ENCODE measurements at places on chromosomes 5 and 9.

- DNase-seq = no peak
Observed at GRCh38 chr9:120648581-120649197, 65.6 kb downstream of the MEGF9 start.

GRCh38 chr9:104854613-104855012, 73.3 kb downstream of the ABCA1 start:
- DNase-seq = no peak

DNA sequence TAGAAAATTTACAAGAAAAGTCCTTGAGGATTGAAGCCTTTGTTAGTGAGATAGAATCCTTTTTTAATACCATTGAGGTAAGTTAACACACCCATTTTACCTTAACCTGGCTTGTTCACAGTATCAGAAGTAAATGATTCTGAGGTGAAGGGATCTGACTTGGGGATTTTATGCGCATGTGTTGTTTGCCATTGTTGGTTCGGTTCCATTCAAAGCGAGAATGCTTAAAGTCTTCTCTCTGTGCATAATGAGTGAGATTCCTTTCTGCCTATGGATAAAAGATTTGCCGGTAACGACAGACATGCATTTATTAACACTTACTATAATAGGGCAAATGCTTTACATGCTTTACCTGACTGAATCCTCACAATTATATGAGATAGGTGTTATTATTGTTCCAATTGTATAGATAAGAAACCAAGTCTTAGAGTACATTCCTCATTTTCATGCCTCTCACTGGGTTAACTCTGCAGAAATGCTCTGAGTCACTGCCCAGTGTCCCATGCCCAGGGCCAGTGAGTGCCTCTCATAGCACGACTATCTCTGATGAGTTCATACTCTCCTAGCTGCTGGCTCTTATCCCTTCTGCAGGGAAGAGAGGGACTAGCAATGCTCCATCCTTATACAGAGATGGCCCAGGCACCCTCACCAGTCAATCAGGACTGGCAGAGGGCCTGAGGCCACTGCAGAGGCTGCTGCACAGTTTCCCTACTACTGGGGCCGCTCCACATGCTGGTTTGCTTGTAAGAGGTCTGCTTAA, 54.4 kb downstream of the CMYA5 start:
- DNase-seq = no peak

GRCh38 chr5:38317868-38318267, 59.5 kb downstream of the EGFLAM start:
- DNase-seq = no peak

DNA sequence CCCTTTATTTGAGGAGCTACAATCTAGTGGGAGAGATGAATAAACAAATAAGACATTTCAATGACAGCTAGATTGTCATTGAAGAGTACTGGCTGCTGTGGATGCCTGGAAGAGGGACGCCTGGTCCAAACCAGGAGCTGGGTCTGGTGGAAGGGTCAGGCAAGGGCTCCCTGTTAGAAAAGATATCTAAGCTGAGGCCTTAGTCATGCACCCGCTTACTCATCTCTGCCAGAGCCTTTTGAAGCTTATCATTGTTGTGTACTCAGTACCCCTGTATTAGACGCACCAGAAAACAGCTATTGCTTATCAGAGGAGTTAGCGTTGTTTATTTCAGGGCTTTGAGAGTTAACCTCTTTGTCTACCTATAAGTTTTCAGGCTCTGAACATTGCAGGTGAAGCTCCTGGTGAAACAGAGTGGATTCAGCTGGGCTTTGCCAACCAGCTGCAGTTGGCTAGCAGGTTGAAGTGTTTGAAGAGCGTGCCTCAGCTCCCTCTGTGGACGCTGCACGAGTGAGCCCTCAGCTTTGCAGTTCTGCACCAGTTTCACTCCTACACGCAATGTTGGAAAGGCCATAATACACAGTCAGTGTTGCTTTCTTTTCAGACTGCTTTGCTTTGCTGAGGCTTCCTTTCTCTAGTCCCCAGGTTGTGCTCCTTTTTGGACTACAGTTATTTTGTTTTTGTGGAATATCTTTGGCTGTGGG, 5.6 kb upstream of the GPR151 start:
- no peak for DNase-seq

- no peak for DNase-seq
Observed at GRCh38 chr9:36031774-36032555, 4.7 kb upstream of the RECK start.

DNA sequence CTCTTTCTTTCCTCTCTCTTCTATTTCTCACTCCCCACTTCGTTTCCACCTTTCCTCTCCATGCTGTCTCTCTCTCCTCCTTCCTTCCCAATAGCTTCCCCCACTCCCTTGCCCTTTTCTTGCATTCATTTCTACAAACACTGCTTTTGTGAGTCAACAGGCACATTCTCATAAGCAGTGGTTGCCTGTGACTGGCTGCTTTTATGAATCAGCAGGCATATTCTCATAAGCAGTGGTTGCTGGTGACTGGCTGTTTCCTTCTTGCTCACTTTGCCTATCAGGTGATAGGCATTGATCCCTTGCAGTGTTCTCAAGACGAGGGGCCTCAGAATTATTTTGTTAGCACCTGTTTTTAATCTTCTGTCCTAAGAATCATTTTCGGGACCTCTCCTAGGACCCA, 116.1 kb upstream of the ACTBL2 start:
- no peak for DNase-seq

GRCh38 chr5:39542511-39543285, 117.9 kb upstream of the DAB2 start:
- DNase-seq = no peak

GRCh38 chr9:15222313-15222712, 84.7 kb downstream of the TTC39B start:
- no peak for DNase-seq

- no peak for DNase-seq
Observed at GRCh38 chr5:68225188-68225910, 9.8 kb downstream of the PIK3R1 start.

- DNase-seq = no peak
Observed at GRCh38 chr5:9062873-9063272, 483.0 kb downstream of the SEMA5A start.

DNA sequence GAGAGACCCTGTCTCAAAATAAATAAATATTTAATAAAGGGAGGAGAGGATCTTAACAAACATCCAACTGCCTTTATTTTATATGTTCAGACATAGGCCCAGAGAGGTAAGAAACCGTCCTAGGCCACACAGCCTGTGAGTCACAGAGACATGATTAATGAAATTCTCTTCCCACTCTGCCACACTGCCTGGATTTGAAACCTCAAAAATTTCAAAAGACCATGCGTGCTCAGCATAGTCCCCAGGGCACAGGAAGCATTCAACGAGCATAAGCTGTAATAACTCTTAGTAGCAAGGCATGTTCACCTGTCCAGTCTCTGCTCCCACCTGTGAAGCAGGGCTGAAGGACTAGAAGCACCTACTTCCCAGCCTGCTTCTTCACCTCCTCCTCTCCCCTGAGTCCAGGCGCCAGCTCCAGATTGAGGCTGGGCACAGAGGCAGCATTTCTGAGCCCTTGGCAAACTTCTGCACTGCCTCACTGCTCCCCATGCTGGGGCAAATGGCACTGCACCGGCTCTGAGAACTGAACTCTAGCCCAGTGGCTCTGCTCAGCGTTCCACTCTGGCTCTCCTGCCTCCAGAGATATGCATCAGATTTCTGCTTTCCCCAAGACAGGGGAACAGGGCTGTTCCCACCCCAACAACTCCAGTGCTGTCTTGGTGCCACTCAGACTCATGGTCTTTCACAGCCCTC, 1.1 kb downstream of the FAT2 start:
- no peak for DNase-seq

DNA sequence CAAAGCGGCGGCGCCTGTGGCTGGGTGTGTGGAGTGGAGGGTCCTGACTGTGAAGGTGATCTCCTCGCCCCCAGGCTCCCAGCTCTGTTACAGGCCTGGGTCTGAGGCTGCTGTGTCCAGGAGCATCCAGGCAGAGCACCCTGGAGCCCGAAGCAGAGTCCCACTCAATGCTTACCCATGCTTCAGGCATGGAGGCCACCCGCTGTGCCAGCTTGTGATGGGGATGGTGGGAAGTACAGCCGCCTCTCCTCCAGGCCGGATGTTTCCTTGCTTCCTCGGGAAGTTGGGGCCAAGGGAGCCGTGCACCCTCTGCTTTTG, 255.9 kb upstream of the IRX1 start:
- no peak for DNase-seq

- no peak for DNase-seq
Observed at GRCh38 chr5:113804264-113804663, 290.8 kb downstream of the YTHDC2 start.

DNA sequence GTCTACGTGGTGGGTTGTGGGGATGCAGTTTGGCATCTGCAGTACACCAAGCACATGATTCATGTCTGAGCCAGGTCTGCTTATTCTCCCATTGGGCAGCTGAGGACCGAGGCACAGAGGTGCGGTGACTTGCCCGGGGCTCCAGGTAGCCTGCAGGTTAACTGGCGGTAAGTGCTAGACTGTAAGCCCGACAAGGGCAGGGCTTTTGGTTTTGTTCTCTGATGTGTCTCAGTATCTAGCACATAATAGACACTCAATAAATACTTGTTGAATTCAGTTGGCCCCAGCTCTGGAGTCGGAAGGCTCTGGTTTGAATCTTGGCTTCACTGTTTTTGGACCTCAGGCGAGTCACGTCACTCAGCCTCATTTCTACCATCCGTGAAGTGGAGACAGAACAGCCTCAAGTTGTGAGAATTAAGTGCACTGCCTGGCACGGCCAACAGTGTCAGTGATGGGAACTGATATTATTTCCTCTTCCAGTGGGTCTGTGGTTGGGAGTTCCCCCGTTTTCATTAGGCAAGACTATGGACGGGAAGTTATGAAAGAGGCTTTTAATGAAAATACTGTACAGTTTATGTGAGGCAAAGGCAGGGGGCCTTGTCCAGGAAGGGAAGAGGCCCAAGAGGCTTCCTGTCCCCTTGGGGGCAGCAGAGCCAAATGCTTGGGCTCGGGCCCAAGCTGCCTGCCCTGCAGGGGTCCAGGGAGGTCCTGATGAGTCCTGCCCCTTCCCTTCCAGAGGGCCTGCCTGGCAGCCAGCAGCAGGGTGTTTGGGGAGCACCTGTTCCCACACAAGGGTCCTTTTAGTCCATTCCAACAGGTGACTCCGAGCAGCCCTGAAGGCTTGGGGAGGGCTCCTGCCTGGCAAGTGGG, 3.3 kb downstream of the PRELID1 start:
- no peak for DNase-seq

- no peak for DNase-seq
Observed at GRCh38 chr9:89524963-89525362, 27.1 kb upstream of the SEMA4D start.

- DNase-seq = no peak
Observed at GRCh38 chr9:89988458-89988857, 383.6 kb downstream of the GADD45G start.

DNA sequence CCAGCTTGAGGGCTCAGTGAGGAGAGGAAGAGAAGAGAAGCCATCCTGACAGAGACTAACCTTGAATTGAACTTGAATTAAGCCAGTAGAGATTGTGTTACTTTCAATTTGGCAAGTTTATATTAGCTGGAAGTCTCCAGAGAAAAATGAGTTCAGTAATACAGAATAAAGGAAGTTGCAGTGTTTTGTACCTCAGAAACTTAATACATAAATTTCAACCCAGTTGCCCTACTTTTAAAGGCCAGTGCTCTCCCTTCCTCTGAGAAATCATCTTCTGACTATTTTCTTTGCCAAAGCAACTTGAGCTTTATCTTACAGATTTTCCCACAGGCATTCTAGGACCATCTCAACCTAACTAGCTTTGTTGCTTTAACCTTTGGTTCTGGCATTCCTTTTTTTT, 231.0 kb upstream of the GAS1 start:
- DNase-seq = no peak

- no peak for DNase-seq
Observed at GRCh38 chr5:157870837-157871834, 12.2 kb upstream of the CLINT1 start.

DNA sequence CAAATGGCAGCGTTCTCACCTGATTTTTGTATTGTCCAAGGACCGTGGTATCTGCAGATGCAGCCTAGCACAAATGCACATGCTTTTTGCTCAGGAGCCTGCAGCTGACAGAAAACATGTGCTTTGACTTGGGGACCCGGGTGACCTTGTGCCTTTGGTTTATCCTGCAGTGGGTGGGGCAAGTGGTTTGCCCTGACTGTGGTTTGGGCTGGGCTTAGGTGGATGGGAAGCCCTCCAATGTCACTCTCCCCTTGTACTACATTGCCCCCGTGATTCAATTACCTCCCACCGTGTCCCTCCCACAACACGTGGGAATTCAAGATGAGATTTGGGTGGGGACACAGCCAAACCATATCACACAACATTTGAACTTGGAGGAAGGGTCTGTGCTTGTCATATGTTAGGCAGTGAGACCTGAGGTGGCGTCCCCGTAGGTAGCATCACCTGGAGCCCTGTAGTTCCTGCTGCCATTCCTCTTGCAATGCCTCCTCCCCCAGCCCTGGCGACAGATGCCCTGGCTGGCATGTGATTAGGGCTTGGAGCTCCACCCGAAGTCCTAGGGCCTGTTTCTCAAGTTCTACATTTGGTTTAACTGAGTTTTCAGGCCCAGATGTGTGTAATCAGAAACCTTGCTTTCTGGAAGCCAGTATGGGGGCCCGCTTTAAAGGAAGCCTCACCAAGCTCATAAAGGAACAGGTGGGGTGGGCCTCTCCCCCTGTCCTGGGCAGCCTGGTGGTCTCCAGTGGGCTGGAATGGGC, 2.1 kb downstream of the ANKRD33B start:
- no peak for DNase-seq

DNA sequence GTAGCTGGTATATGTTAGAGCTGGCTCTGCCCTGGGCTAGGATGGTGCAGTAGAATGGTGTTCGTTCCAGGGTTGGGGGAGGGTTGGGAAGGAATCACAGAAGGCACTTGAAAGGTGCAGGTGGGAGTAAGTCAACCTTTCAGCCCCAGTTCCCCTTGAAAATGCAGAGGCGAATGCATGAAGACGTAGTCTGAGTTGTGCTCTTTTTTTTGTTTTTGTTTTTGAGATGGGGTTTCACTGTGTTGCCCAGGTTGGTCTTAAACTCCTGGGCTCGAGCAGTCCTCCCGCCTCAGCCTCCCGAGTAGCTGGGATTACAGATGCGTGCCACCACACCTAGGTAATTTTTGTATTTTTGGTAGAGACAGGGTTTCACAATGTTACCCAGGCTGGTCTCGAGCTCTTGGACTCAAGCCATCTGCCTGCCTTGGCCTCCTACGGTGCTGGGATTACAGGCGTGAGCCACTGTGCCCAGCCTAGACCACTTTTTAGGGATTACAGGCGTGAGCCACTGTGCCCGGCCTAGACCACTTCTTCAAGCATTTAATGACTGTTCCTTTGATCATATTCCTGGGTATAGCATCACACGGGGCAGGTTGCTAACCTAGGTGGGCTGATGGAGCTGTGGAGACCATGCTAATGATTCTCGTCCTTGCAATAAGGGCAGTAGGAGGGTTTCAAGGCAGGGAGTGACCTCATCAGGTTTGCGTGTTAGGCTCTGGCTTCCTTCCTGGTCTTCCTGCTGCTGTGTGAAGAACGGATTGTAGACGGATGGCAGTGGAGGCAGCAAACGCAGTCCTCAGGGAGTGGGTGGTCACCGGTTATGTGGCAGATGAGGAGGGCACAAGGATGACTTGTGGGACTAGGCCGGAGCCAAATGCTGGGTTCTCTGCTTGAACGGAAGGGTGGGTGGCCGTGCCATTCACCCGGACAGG, 13.7 kb downstream of the EHMT1 start:
- no peak for DNase-seq
